ENCODE measurements at places on chromosomes 12 and 14.

- no peak for DNase-seq
These were observed 85.9 kb downstream of the FBXW8 start for GRCh38 chr12:116996621-116997020.

- no peak for DNase-seq
These were observed 8.8 kb downstream of the VPS37B start for GRCh38 chr12:122886851-122887818.

GRCh38 chr12:90268574-90268973, 559.9 kb upstream of the ATP2B1 start:
- DNase-seq, result no peak

DNA sequence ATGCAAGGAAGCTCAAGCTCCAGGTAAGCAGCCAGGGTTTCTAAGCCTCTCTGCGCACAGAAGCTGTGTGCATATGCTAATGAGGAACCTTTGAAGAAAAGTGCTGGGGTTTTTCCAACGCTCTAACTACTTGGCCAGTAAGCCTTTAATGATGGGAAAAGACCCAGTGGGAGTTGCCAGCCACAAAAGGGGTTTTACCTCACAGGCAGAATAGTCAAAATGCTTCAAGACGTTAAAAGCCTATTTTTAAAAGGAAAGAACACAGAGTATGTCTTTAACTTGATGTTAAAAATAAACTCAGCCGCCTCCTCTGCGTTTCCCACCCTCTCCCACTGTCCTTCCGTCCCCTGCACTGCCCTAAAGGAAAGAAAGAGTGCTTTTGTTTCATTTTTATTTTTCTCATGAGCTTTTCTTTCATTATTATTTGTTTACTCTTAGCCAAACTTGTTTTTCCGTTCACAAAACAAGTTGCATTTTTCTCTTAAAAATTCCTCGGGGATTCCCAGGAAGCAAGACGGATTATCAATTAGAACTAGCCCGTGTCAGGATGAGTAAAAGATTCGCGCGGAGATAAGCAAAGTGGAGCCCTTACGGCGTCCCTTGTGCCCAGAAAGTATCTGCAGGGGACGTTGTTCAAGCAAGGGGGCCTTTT, 209.8 kb upstream of the NUDT4 start:
- no peak for DNase-seq

- no peak for DNase-seq
These were observed 1.6 kb downstream of the ZFC3H1 start for GRCh38 chr12:71661977-71662530.

GRCh38 chr12:53097207-53097563, 282 bp upstream of the IGFBP6 start:
- no peak for DNase-seq

- peak; percentile 43 for DNase-seq
These were observed 5.9 kb upstream of the GDF11 start for GRCh38 chr12:55736780-55737580.

GRCh38 chr12:68336889-68337303, 4.7 kb upstream of the MDM1 start:
- DNase-seq, result no peak

DNA sequence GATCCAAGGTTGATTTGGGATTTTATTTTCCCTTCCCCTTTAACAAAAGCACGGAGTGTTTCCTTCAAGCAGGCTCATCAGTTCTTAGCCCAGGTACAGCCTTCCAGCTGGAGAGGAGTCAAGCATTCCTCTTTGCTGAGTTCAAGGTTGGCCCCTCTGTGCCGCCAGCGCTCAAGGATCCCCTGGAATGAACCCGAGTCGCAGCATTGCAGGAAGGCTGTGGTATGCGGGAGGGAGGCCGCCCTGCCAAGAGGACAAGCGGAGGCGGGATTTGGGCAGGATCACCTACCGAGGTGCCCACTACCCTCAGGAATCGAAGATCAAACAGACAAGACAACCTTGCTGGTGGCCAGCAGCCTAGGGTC, 53.9 kb upstream of the NCOR2 start:
- DNase-seq, result no peak

DNA sequence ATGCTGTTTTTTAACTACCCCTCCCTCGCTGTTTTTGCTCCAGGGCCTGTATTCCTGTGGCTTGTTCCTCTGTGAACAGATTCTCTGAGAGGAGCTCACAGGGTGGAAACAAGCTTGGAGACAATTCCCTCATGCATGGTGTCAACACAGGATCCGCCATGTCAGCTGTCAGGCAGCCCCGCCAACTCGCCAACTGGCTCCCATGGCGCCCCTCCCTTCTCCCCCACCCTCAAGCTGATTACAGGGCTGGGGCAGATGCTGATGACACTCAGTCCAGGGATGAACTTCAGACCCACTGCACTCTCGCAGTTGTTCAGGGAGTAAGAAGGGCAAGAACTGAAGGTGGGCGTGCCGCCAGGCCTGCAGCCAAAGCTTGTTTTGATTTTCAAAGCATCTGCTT, 229.9 kb downstream of the NTF3 start:
- DNase-seq, result no peak

DNA sequence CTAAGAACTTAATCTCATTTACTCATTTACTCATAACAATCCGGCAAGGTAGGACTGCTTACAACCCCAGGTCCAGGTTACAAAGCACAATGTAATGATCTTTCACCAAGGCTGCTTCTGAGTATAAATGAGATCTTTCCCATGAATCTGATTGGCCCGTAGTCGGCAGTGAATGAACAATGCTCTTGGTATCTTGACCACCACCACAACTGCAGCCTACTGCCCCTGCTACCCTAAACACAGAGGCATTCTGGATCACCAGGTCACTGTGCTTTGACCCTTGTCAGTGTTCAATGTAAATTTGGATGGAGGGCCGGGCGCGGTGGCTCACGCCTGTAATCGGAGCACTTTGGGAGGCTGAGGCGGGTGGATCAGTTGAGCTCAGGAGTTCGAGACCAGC, 15.9 kb downstream of the FAM181A start:
- DNase-seq, result no peak

DNA sequence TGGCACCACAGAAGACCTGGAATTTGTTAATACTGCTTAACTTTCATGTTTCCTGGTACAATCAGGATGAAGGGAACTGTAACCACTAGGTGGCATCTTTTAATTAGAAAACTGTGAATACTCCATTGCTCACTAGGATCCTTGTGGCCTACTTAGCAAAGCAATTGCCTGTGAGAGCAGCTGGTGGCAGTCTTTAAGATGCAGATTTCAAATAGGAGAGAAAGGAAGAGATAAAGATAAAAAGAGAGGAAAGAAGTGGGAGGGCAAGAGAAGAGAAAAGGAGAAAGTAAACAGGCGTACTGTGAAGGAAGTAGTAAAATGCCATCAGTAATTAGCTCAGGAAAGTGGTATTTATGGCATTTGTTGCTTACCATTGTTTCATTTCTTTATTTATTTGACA, 114.5 kb downstream of the RAD51B start:
- no peak for DNase-seq

- DNase-seq, result no peak
These were observed 847 bp upstream of the WNT10B start for GRCh38 chr12:48972213-48972951.

GRCh38 chr14:99121319-99121875, 150.6 kb downstream of the BCL11B start:
- no peak for DNase-seq

DNA sequence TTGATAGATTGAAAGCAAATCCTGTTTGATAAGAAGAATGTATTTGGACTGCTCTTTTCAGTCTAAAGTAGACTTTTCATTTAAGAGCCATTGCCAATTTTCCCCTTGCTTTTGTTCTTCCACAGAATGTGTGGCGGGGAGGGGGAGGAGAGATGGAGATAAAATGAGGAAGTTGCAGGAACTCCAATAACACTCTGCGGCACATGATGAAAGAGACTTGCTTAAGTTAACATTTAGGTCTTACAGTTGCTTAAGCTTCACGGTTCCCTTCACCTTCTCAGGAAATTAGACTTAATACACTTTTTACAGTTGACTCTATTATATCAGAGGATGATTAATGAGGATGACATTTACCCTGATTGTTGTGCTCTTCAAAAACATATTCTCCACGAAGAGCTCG, 537.3 kb downstream of the TMTC2 start:
- no peak for DNase-seq

DNA sequence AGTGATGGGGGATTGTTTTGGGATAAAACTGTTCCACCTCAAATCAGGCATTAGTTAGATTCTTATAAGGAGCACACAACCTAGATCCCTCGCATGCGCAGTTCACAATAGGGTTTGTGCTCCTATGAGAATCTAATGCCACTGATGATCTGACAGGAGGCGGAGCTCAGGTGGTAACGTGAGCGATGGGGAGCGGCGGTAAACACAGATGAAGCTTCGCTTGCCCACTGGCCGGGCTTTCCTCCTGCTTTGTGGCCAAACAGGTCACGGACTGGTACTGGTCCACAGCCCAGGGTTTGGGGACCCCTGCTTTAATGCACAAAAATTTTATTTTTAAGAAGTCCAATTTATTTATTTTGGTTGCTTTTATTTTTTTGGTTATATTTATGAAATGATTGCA, 238.8 kb downstream of the AACS start:
- no peak for DNase-seq

DNA sequence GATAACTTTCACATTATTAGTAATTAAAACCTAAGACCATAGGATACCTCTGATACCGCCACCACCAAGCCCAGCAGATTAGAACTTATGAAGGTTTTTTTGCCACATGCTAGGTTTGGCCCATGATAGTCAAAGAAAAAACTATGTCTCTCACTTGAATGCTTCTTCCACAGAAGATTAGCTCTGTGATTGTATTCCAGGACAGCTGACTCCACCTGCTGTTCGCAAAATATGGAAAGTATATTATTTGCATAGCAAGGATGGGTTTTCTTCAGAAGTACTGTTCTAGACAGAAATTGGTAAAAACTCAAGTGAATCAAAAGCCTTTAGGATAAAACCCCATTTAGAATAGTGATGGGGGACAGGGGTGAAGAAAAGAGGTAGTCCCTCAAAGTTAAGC, 42.2 kb downstream of the PPFIBP1 start:
- DNase-seq, result no peak

DNA sequence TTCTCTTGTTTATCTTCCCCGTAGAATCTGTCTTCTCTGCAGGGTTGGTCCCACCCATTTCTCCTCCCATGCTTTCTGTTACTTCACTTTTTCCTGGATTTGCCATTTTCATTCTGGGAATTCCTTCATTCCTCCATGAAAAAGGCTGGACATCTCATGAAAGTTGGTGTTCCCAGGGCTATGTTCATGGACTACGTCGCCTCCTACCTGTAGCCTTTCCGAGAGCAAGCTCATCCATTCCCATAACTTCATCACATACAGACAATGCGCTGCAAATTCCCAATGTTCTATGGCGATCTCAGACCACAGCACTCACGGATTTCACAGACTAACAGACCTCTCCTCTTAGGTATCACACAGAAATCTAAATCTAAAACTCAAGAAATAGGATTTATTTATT, 217.1 kb downstream of the EXOC5 start:
- DNase-seq, result no peak

DNA sequence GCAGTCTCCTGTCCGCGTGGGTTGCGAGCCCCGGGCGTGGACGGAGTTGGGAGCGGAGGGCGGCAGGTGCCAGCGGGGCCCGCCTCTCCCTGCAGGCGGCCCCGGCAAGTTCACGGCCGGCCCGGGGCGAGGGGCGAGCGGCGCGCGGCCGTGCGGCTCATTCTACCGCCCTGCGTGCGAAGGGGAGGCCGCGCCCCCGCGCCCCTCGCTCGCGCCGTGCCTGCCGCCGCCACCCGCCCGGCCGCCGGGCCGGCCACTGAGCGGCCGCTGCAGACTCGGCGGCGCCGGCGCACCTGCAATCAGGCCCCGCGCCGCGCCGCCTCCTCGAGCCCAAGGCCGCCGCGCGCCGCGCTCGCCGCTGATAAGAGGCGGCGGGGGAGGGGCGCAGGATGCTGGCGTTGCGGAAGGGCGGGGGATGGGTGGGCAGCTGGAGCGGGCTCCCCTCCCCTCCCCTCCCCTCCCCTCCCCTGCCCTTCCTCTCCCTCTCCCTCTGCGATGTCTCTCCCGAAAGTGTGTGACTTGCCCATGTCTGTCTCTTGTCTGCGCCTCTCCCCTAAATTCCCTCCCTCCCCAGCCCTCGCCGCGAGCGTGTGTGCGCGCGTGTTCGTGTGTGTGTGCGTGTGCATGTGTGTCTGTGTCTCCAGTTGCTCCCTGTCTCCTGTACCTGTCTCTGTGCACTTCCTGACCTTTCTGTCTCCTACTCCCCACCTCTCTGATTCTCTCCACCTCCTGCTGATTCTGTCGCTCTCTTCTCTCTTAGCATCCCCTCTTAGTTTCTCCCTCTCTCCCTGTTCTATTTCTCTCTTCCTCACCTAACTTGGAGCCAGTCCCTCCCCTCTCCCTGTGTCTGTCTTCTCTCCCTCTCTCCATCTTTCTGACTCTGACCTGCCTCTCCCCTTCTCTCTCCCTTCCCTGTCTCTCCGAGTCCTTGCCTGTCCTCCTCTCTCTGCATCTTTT, 768.1 kb upstream of the TBX3 start:
- DNase-seq, result no peak

DNA sequence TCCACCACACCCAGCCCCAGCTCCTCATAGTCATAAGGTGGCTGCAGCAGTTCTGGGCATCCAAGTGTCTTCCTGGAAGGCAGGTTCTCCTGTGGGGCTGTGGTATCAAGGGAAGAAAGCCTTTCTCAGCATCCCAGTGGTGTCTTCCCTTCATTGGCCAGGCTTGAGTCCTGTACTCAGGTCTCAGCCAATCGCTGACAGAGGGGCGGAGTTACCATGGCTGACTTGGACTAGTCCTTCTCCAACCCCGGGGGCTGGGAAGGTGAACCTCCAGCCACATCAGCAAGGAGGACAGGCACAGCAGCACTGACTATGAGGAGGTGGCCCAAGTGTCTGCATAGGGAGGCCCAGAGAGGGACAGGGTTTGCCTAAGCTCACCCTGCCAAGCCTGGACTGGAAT, 64.0 kb upstream of the SLC24A4 start:
- no peak for DNase-seq

GRCh38 chr14:64235652-64236640, 58.2 kb downstream of the ESR2 start:
- DNase-seq, result no peak

DNA sequence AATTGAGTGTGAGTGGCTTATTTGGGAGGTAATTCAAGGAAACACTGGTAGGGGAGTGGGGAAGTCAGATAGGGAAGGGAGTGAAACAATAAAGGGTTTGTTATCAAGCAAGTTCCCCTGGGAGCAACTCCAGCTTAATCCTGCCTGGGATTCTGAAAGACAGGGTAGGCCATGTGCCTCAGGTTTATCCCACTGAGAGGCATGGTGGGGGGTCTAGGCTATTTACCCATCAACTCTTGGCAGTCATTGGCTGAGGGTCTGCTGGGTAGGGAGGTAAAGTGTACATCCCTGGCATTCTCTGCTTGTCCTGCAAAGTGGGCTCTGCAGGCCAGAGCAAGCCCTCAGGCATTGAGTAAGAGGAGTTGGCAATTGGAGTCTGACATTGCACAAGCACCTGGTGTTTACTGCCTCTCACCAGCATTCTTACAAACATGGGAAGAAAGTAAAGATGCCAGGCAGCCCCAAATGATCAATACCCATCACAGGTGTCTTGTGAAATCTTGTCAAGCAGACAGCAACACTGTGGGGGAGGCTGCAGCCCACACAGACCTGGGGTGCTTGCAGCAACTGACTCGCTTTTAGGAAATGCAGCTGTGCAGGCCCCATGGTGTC, 169.3 kb downstream of the KTN1 start:
- no peak for DNase-seq

GRCh38 chr14:85917716-85918115, 387.8 kb downstream of the FLRT2 start:
- no peak for DNase-seq

GRCh38 chr12:52741375-52742195, 35.6 kb downstream of the KRT76 start:
- DNase-seq, result peak; percentile 13

All from stimulated activated CD4-positive, alpha-beta T cell treated with anti-CD3 and anti-CD28 coated beads, TNF-alpha, amount 100 ng/mL, for 1 hour (primary cell).